ENCODE measurements at places on chromosomes 4 and X.

DNA sequence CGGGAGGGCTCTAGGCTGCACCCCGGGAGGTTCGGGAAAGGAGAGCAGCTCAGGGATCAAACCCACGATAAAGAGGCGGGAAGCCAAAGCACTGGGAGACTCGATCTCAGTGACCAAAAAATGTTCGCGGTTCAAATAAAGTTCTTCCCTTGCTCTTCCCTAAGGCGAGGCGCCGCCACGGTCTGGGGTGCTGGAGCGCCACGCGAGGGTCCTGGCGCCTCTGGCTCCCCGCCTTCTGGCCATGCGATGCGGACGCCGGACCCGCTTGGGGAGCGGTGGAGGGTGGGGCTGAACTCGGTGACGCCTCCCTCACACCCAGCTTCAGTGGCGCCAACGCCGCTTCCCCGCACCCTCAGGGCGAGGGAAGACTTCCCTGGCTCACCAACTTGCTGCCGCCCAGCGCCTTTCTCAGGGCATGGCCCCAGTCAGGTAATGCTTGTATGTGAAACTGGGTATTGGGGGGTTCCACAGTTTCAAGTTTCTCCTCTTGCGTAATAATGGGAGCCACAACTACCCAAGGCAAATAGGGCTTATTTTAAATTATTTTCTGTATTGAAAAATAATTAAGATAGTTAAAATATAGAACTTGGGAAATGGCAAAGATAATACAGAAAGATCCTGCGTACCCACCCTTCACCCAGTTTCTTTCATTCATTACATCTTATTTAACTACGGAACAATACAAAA is at the start of gene QRFPR:
Gene QRFPR, minus strand, starts transcription at position 243 of the 687 bp plus-strand sequence. CDS start 371 bp downstream, outside the sequence.
- no peak for DNase-seq

DNA sequence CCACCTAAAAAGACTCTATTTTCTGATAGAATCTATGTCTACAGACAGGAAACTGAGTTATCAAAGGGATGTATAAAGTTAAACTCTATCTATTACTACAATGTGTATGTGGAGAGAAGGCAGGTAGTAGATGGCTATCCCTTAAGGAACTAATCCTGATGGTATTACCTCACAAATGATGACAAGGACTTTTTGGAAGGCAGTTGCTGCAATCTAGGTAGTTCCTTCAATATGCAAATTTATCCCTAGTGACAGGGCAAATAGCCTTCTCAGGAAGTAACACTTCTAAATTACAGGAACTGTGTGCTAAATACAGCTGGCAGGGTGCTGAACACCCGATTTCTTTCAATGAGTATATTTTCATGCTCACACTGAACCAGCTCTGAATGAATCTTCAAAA is 177.4 kb downstream of the COL25A1 start:
- DNase-seq, result no peak

DNA sequence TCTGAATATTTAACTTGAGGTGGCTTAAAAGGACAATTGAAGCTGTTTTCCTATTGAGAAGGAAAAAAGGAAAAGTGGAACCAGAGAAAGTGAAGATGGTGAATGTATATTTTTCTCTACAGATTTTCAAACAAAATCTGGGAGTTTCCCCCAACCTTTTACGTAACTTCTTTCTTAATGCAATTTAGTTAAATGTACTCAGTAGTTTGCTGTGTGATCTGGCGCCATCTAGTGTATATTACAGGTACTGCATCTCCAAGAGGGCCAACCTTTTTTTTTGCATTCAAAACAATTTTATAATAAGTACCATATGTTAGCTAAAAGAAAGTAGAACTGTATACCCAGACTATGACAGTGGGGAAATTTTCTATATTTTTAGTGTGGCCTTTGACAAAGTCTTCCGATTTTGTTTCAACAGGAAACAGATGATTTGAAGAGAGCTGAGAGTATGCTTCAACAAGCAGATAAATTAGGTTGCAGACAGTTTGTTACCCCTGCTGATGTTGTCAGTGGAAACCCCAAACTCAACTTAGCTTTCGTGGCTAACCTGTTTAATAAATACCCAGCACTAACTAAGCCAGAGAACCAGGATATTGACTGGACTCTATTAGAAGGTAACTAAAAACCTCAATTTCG is 82.0 kb downstream of the PLS3 start:
- no peak for DNase-seq

DNA sequence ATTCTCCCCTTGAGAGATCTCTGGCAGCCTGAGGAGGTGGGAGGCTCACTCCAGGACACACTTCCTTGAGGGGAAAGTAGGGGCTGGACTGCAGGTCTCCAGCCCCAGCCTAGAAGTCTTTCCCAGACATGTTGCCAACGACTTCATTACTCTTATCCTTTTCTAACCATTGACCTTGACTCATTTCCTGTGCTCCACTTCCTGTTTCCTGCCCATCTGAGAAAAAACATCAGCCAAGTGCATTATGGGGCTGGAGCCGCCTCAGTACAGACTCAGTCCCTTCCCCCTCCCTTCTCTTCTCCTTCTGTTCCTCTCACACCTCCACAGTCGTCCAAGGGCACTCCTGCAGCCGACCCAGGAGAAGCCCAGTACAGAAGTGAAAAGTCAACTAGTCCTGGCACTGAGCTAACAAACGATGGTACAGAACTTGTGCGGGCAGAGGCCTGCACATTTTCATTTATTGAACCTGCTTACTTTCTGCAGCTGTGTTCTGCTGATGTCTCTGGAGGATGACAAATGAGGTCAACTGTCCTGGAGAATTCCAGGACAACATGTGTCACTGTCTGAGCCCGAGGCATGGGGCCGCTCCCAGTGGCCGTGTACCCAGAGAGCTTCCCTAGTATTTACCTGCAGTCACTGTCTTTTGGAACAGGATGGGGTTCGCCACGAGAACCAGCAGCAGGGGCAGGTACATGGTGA is 20.1 kb downstream of the GPR143 start:
- DNase-seq, result no peak

- DNase-seq, result no peak
Observed at GRCh38 chr4:185068837-185069236, 50.5 kb downstream of the HELT start.

DNA sequence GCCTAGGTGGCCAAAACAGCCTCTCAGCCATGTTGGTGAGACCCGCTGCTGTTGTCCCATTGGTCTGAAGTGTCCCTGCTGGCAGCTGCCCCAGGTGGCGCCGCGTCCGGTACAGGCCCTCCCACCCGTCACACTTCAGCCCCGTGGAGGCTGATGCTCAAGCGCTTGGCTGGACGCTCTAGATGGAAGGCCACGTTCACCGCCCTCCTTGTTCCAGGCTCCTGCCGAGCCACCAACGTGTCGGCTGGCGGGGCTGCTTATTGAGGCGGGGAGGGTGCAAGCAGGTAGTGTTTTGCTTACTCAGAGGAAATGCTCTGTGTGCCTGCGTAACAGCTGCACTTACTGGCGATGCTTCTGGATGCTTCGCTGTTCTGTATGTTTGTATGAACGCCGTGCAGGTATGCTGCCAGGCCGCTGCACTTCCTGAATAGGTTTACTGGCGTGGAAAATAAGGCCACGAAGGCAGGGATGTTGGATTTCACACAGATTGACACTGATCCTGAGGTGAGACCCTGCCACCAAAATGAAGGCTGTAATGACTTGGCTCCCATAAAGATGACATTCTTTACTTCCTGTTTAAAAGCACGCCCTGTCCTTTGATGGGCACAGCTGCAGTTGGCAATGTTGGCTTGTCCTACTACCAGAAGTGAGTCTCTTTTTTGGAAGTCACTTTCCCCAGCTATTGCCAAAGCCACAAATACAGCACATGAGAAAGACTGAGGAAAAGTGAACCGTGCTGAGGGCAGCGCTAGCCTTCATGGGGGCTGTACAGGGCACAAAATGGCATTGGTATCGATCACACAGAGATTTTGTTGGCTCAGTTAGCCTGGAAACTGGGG is 21.0 kb upstream of the CLCN4 start:
- no peak for DNase-seq

- no peak for DNase-seq
Observed at GRCh38 chrX:10496345-10496965, 123.9 kb downstream of the MID1 start.

- DNase-seq, result no peak
Observed at GRCh38 chr4:30256116-30256832, 463.9 kb upstream of the PCDH7 start.

DNA sequence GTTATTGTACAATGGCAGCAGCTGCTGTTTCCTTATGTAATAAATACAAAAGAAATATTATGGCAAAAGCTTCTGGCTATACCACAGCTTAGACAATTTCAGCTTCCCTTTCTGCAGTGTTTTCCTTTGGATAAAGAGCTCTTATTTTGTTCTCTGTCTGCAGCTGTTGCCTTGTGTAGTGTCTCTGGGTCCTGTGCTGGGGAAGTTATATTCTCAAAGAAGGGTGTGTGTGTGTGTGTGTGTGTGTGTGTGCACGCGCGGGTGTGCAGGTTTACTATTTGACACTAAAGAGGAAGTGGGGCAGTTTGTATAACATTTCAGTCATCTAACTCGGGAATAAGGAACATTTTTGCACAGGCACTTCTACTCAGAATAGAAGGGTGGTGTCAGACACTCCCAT is 83.6 kb downstream of the REPS2 start:
- DNase-seq, result no peak

- no peak for DNase-seq
Observed at GRCh38 chr4:95118497-95118896, 360.7 kb downstream of the BMPR1B start.

- no peak for DNase-seq
Observed at GRCh38 chrX:100698551-100698950, 33.4 kb downstream of the SYTL4 start.

DNA sequence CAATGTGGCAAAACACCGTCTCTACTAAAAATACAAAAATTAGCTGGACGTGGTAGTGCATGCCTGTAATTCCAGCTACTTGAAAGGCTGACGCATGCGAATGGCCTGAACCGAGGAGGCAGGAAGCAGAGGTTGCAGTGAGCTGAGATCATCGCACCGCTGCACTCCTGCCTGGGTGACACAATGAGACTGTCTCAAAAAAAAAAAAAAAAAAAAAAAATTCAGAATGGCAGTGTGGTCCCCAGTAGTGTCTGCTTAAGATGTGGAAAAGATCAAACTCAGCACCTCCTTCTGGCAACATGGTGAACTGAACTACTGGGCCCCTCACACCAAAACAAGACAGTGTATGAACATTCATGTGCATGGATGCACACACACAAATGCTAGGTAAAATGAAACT is 32.2 kb downstream of the SMS start:
- DNase-seq, result no peak

- no peak for DNase-seq
Observed at GRCh38 chr4:167196344-167197012, 37.8 kb downstream of the SPOCK3 start.

GRCh38 chr4:145694929-145695328 is 15.0 kb downstream of the C4orf51 start:
- DNase-seq, result no peak

GRCh38 chrX:115602729-115603389 is 41.9 kb downstream of the PLS3 start:
- DNase-seq, result no peak

- no peak for DNase-seq
Observed at GRCh38 chrX:63920875-63921274, 135.9 kb upstream of the ARHGEF9 start.

DNA sequence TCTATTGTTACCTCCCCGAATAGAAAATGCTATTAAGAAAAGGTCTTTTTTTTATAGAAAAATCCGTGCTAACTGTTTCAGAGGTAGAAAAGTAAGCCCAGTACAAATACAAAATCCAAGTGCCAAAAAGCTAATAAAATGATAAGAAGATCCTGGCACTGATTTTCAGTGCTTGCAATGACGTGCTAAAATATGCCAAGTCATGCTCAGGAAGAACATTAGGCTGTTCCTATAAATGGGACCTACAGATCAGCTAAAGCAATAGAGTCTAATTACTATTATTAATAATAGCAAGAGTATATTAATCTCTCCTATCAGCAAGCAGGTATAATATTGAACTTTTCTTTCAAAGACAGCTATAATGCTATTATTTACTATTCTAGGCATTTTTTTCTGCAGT is 305.8 kb downstream of the PPARGC1A start:
- no peak for DNase-seq

GRCh38 chrX:133294126-133294525 is 76.0 kb upstream of the TFDP3 start:
- no peak for DNase-seq

GRCh38 chr4:10009861-10010500 is 11.3 kb downstream of the SLC2A9 start:
- DNase-seq, result no peak

DNA sequence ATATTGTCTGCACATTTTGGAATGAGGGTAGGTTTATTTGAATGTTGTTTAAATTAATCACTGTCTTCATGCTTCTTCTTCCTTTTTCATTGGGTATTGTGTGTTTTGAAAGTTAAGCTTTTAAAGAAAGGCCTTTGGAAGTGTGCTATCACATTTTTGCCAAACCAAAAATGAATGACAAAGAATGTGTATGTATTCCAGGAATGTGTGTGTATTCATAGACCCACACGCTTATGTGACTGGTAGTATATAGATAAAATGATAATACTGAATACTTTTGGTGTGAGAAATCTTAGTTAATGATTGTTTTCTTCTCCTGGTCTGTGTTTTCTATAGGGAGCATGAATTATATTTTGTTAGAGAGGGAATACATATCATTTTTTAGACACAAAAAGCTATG is 404.4 kb downstream of the TLL1 start:
- no peak for DNase-seq

GRCh38 chr4:98623126-98623802 is 35.1 kb downstream of the TSPAN5 start:
- DNase-seq, result no peak

DNA sequence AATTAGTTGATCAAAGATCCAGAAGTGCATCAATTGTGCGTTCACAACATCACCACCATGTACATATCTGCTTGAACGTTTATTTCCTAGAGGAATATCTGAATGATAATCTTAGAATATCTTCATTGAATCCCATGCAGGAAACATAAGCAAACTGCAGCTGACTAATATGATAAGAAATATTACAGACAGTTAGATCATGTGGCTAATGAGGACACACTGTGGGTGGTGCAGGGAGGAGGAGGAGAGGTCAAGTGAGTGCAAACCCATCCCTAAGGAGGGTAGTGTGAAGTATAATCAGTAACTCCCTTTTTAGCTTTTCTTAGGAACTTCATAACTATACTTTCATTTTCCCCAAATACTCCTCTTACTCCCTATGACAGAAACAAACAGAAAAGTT is 58.3 kb upstream of the HPGD start:
- no peak for DNase-seq

GRCh38 chr4:6608758-6609414 is 31.6 kb upstream of the MRFAP1 start:
- DNase-seq, result no peak

- no peak for DNase-seq
Observed at GRCh38 chr4:147809211-147809610, 77.3 kb downstream of the ARHGAP10 start.

GRCh38 chrX:18288716-18289115 is 65.8 kb downstream of the SCML2 start:
- DNase-seq, result no peak

DNA sequence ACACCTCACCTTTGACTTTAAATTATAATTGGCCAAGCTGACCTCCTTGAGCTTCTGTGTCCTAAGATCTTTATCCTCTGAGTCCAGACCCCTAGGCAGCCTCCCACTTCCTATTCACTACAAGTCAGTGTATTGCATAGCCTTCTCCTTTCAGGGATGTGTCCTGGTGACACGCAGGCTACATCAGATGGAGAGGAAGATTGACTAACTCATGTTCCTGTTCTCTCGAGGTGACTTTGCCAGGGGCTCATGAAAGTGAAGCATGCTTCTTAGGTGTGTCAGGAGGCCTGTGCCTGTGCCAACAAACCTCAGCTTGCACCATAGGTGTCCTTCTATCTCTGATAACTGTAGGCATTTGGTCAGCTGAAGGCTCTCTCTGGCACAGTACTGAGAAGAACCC is 195.7 kb upstream of the HS3ST1 start:
- no peak for DNase-seq

GRCh38 chr4:2320746-2321145 is 58.8 kb upstream of the MXD4 start:
- no peak for DNase-seq

All from epithelial cell of proximal tubule (primary cell).